Thoracic aorta (tissue), 2 donors: ENCODE measurements at places on chromosomes 16 and 17. TPM values are rescaled to one million over a fixed set of nuclear protein-coding genes. Genes with fewer than 3 reads are reported as not detected.

The TP53TG3F gene
- not detected for total RNA-seq

DNA sequence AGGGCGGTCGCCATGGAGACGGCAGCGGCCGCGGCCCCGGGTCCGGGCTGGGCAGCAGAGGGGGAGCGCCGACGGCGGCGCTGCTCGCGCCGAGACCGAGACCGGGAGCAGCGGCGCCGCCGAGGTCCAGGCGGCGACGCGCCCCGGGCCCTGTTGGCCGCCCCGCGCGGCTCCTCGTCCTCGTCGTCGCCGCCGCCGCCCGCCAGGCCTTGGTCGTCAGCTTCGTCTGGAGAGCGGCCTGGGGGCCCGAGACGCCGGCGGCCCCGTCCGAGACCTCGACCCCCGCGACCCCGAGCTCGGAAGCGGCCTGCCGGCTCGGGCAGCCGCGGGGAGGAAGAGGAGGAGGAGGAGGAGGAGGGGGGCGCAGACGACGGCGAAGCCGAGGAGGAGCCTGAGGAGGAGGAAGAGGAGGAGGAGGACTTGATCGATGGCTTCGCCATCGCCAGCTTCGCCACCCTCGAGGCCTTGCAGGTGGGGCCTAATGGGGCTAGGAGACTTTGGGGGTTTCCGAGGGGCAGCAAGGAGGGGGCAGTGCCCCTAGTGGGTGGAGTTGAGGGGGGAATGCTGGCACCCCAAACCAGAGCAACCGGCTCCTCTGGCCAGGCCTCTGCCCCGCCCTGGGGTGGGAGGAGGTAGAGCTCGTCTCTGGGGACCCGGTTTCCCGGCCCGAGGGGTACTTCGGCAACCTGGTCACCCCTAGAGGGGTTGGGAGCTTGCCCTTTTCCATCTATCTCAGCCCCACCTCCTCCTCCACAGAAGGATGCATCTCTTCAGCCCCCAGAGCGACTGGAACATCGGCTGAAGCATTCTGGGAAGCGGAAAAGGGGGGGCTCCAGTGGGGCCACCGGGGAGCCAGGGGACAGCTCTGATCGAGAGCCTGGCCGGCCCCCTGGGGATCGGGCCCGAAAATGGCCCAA, 1.5 kb downstream of the FBRS start:
- DNase-seq = no peak

- no peak for DNase-seq
Measured at GRCh38 chr16:51148678-51149228, 2.3 kb downstream of the SALL1 start.

The UNK gene
- total RNA-seq = 51.7 TPM

GRCh38 chr16:81136390-81137335, 40.5 kb upstream of the GCSH start:
- DNase-seq = no peak

The GP2 gene
- 8.7 TPM for total RNA-seq

GRCh38 chr17:66885417-66885816, 50.5 kb downstream of the CACNG5 start:
- no peak for DNase-seq

GRCh38 chr17:37146086-37147064, 197.6 kb downstream of the AATF start:
- DNase-seq = no peak

- no peak for DNase-seq
Measured at GRCh38 chr17:18937981-18938691, 13.8 kb upstream of the SLC5A10 start.

- DNase-seq = no peak
Measured at GRCh38 chr17:80291691-80292487, 31.2 kb downstream of the RNF213 start.

GRCh38 chr17:81488276-81488860, 24.2 kb downstream of the ACTG1 start:
- DNase-seq = no peak

- no peak for DNase-seq
Measured at GRCh38 chr16:55542459-55543082, 23.9 kb upstream of the CAPNS2 start.
